ENCODE measurements at places on chromosomes 16 and 17.

GRCh38 chr17:77072670-77073069 is 68.1 kb upstream of the SEC14L1 start:
- DNase-seq = no peak

DNA sequence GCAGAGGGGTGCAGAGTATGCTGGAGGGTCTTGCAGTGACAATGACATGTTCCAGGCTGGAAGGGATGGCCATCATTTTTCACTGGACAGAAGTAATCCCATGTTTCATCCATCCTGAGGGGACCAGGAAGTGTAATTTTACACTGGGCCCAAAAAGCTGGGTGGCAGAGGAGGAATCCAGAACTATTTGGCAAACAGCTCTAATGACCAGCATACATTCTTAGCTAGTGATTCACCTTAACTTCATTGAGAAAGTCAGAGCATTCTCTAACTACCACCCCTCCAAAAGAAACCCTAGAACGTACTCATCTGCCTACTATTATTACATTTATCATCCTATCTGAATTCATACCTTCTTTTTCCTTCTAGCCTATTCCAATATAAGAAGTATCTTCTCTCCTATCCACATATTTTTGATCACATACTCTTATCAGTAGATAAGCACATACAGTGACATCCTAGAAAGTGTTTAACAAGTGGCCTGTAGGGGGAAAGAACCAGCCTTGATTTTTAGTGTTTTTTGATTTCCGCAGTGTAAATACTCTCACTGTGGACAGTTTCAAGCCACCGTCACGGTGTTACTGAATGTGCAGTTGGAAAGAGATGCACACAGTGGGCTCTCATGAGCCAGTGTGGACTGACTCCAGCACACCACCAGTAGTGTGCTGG is 118.1 kb downstream of the FTO start:
- DNase-seq = no peak

GRCh38 chr17:63506627-63507026 is 16.5 kb upstream of the KCNH6 start:
- no peak for DNase-seq

GRCh38 chr17:57021226-57021940 is 43.5 kb downstream of the SCPEP1 start:
- DNase-seq = no peak

DNA sequence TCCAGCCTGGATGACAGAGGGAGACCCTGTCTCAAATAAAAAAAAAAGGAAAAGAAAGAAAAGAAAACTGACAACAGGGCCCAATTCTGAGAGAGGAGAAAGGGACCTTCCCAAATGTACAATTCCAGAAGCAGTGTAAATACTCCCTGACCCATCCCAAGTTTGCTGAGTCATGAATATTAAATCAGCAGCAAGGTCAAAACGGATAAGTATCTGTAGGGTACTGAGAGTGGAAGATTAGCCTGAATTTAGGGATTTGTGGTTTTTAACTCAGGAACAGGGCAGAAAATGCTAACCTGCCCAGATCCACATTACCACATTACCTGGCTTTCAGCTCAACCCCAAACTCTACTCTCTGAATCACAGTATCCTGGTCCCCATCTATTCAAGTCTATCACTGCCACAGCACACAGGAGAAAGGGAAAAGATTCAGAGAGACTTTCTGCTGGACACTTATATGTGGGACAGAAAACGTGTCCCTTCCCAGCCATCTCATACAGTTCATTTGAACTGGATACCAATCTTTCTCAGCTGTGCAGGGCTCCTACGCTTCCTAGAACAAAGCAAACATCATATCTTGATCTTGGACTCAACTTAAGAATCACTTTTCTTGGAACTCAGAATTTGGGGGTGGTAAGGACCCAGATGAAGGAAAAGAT is 2.9 kb downstream of the FXR2 start:
- DNase-seq = no peak

GRCh38 chr17:27257031-27257357 is 36.9 kb upstream of the WSB1 start:
- DNase-seq = no peak

GRCh38 chr17:71163813-71164122 is 957.1 kb upstream of the SOX9 start:
- no peak for DNase-seq

- no peak for DNase-seq
These were observed 89.7 kb upstream of the CLEC18A start for GRCh38 chr16:69861292-69862030.

DNA sequence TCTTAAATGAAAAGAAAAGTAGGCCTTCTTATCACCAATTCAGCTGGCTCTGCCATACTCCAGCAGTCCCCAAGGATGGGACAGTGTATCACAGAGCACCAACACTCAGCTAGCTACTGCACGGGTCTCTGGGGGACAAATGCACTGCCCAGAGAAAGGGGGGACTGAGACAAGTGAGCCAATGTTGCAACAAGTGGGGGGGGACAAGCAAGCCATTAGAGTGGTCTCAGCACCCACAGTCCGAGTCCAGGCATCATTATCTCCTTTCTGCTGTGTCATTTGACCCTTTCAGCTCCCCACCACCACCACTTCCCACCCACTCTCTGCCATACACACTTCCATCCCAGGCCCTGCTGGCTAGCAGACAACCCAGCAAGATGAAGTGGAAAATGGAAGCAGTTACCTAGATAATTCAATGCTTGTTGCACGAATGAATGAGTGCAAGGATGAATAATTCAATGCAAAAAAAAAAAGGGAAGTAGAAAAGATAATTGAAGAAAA is 7.0 kb downstream of the TMEM132E start:
- DNase-seq = no peak

- DNase-seq = no peak
These were observed 38.9 kb upstream of the ZC3H18 start for GRCh38 chr16:88531346-88531745.

DNA sequence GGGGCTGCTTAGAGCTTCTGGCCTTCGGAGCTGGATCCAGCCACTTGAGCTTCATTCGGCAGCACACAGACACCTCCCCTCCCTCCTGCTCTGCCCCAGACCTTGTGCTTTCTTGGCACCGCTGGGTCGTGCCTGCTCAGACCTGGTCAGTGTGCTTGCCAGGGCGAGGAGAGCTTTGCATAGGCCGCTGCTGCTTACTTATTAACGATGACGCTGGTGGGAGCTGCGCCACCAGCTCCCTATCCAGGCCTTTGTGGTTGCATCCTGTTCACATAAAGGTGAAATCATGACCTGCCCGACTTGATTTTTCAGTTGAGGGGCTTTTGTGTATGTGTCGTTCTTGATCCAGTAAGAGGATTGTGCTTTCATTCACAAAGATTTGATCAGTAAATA is 101.1 kb downstream of the MSI2 start:
- no peak for DNase-seq

DNA sequence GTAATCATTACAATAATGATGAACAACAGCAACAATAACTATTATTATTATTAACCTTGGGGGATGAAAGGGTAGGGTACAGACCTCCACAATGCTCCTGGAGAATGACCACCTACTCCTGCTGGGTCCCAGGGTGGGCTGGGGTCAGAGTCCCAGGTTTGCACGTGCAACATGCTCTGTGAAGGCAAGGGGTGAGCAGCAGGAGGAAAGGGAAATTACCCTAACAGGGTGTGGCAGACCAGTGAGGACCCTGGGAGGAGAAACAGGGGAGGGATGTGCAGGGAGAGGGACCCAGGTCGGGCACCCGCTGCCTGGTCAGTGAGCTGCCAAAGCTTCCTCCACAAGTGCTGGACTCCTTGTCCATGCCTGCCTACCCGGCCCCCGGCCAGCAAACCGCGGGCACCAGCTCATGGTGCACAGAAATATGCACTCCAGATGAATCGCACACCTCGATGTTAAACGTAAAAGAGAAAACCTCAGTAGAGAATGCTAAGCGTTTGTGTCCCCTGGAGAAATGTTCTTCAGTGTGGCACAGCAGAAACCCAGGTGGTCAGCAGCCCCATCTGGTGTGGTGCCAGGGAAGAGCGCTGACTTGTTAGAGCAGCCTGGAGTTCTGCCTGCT is 767.1 kb downstream of the KCNJ18 start:
- DNase-seq = no peak

GRCh38 chr16:28573738-28574718 is 20.3 kb downstream of the SGF29 start:
- no peak for DNase-seq

DNA sequence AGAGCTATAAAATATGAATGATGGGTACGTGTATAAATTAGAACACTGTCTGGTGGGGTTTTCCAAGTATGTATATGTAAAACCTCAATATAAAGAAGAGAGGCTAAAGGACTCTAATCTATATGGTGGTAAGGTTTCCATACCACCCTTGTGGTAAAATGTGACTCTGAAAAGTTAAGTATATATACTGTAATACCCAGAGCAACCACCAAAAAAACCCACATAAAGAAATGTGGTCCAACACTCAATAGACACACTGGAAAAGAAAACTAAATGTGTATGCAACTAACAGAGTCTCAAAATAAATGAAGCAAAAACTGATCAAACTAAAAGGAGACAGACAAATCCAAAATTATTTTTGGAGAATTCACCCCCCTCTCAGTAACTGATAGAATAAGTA is 72.2 kb downstream of the XPO6 start:
- no peak for DNase-seq

DNA sequence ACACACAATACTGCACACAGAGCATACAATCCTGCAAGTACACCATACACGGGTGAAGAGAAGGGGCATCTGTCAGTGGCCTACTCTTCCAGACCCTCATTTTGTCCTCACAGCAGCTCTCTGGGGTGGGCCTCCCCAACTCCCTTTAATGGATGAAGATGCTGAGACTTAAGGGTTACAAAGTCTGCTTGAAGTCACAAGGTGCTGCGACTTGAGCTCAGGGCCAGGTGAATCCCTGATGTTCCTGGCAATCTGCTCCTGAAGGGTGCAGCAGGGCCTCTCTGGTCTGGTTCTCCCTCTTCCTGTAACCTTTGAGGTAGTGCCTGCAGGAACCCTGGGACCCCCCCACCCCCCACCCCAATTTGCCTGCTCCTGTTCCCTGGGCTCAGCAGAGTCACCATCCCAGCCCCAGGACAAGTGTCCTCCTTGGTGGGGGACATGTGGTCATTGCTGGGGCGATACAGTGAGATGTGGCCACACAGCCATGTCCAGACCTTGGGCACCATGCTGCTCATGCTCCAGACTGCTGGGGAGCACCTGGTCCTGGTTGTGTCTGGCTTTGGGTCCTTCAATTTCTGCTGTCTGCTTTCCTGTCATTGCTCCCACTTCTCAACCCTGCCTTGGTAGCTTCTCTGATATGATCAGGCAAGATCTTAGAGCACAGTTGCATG is 107.5 kb downstream of the METRNL start:
- no peak for DNase-seq

- DNase-seq = no peak
These were observed 762 bp downstream of the PYCARD start for GRCh38 chr16:31201582-31202413.

DNA sequence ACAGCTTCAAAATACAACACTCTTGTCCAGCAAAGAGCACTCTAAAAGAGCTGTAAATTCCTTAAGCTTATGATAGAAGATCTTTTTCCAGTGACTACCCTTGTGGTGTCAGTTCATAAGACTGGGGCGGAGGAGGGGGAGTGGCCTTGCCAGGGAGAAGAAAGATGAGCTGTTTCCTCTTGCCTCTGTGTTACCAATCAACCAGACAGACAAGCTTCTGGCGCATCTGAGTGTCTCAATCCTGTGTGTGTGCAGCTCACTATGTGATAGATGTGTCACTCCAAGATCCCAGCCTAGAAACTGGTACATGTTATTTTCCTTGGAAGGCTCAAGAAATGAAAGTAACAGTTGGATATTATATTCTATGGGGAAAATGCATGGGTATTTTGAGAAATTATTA is 167.4 kb upstream of the CACNG3 start:
- no peak for DNase-seq

- no peak for DNase-seq
These were observed 63.4 kb downstream of the SNX20 start for GRCh38 chr16:50617646-50618184.

DNA sequence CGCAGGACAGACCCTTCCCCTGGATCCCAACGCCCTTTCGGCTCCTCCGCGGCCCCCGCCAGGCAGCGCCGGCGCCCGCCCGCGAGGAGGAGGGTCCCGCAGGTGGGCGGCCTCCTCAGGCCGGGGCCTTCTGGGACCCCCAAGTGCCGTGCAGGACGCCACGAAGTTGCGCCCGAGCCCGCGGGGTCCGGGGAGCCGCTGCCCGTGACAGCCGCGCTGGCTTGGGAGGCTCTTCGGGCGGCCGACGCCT is 504 bp downstream of the ERN1 start:
- DNase-seq = no peak

GRCh38 chr16:4507588-4508345 is 30.8 kb downstream of the CDIP1 start:
- no peak for DNase-seq

GRCh38 chr17:43917348-43918025 is 10.2 kb upstream of the MPP2 start:
- no peak for DNase-seq
